ENCODE measurements at places on chromosomes 3 and 15.
A peak's percentile ranks its signal among the peaks of the same experiment; 100 is the strongest.

DNA sequence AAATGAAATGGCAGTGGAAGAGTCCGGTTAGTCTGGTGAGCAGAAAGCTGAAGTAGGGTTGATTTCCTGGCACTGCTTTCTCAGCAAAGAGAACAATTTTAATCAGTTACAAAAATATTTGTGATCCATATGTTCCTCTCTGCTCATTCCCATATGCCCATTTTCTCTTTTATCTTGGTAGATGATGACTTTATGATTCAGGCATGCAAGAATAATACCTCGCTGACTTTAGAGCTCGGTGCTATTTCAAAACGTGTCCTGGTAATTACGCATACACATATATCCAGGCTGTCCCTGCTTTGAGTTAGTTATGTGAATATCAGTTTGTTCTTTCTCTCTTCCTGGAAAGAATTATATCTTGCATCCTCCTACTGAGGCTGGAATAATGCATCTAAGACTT lies 38.5 kb downstream of the ARPP21 start:
- no peak for DNase-seq

DNA sequence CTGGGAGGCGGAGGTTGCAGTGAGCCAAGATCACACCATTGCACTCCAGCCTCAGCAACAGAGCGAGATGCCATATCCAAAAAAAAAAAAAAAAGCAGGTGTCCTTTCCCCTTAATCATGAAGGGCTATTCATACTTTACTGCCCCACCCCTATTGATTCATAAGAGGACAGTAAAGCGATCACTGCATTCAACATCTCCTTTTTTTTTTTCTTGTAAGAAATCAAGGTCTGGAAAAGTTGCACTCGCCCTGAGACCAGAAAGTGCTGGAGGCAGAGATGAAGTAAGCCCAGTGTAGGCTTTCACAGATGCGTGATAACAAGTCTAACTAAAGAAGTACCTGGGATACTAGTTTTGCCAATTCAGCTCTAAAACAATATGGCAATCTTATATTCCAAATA lies 24.2 kb downstream of the B3GNT5 start:
- DNase-seq = no peak

- no peak for DNase-seq
These were observed 15.9 kb downstream of the COMMD2 start for GRCh38 chr3:149736175-149736952.

DNA sequence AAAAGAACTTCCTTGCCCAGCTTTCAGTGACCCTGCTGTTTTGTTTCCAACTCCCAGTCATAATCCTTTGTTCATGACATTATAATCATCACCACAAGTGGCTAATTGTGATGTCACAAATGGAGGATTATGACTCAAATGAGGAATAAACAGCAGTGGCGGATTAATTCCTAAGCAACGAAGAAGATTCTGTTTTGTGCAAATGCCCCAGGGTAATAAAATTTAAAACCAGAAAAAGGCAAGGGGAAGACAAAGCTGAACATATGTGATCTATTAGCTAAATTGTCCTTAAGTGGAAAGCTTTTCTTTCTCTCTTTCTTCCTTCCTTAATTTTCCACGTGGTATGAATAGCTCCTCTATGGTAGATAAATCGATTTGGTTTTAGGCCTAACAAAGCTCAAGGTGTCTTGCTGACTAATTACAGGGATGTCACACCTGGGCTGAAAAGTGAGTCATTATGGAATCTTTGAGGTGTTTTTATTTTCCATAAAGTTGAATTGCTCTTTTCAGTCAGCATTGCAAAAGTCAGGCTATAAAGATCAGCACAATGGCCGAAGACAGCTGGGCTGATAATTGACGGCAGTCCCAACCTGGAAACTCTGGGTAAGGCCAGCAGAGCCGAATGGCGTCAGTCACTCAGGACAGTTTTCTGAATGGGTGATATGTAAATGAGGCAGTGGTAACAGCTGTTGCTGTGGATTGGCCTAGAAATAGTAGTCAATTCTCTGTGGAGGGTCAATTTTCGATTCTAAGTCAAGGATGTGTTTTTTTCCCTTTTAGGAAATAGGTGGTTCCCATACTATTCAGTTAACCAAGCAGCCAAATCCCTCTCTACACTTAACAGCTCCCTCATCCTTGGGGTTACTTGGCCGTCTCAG lies 121.5 kb downstream of the PTPRG start:
- no peak for DNase-seq

DNA sequence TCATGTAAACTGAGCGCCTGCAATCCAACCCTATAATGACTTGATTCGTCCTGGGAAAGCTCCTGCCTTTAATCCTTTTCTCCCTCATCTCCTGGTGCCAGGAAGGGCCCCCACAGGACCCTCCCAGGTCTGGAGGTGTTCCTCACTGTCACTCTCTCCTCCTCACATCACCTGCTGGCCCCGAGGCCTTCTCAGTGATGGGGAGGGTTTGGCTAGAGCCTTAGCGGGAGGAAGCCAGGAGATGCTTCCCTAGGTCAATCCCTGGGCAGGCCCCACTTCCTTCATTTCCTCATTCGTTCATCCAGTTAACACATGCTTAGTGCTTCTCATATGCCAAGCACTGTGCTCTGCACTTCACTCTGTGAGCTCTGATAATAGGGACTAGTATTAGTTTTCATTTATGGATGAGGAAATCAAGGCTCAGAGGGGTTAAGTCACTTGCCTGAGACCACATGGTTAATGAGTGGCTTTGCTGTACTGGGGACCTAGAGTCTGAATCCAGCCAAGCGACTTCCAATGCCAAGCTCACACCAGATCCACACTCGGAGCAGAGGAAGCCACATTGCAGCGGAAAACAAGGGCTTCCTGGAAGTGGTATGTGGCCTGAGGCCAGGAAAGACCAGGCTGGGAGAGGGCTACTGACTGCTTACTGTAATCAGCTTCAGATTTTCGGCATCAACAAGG lies 50.3 kb upstream of the CHRNB4 start:
- no peak for DNase-seq

GRCh38 chr15:78461171-78461888 lies 23.3 kb downstream of the IREB2 start:
- no peak for DNase-seq

GRCh38 chr3:49469037-49469935 lies 781 bp upstream of the DAG1 start:
- DNase-seq = no peak

DNA sequence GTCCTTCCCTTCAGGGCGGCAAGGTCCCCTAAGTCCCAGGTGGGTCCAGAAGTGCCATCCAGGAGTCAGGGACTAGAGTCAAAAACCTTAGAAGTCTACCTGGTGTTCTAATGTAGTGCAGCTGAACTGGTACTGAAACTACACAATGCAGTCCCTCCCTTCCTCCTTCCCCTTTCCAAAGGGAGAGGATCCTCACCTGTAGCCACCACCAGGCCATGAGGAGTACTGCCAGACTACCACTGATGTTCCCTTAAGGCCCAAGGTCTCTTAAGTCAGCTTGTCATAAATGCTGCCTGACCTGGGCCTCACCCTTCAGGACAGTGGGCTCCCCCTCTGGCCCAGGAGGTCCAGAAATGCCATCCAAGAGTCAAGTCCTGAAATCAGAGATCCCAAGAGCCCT lies 98.9 kb downstream of the ULK4 start:
- no peak for DNase-seq

- DNase-seq = no peak
These were observed 998.6 kb upstream of the CFAP20DC start for GRCh38 chr3:60048447-60048848.

- DNase-seq = no peak
These were observed 208.8 kb upstream of the CTDSPL start for GRCh38 chr3:37652851-37653250.

GRCh38 chr3:102299125-102299877 lies 135.5 kb upstream of the ZPLD1 start:
- no peak for DNase-seq

GRCh38 chr3:14884665-14885064 lies 62.7 kb upstream of the NR2C2 start:
- no peak for DNase-seq

GRCh38 chr3:69932501-69932900 lies 67.0 kb upstream of the SAMMSON start:
- no peak for DNase-seq

- peak; percentile 69 for DNase-seq
These were observed 116.6 kb upstream of the IQSEC1 start for GRCh38 chr3:13189639-13190377.

DNA sequence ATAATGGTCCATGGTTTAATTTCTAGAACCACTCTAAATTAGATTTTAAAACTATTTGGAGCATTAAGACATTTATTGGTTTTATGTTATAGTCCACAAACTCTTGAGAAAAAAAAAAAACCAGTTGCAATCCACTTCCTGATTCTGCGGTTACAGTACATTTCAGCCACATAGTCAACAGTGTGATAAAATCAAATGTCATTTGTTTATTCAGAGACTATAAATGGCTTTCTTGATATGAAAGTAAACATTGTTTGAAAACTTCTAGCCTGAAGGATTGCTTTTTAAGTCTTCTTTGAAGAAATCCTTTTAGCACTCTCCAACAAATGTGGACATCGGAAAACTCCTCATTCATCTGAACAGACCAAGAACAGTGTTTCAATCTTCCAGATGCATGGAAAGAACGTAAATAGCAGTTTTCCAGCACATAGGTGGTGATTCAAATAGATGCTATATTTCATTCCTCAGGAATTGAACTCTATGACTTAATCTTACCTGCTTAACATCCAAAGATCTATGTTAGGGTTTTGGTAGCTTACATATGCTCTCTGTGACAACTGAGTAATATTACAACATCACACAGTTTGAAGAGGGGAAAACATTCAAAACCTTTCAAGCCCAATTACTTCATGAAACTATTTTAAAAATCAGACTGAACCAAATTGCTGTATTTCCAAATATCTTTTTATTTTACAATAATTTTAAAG lies 87.8 kb upstream of the UBE2E2 start:
- no peak for DNase-seq

DNA sequence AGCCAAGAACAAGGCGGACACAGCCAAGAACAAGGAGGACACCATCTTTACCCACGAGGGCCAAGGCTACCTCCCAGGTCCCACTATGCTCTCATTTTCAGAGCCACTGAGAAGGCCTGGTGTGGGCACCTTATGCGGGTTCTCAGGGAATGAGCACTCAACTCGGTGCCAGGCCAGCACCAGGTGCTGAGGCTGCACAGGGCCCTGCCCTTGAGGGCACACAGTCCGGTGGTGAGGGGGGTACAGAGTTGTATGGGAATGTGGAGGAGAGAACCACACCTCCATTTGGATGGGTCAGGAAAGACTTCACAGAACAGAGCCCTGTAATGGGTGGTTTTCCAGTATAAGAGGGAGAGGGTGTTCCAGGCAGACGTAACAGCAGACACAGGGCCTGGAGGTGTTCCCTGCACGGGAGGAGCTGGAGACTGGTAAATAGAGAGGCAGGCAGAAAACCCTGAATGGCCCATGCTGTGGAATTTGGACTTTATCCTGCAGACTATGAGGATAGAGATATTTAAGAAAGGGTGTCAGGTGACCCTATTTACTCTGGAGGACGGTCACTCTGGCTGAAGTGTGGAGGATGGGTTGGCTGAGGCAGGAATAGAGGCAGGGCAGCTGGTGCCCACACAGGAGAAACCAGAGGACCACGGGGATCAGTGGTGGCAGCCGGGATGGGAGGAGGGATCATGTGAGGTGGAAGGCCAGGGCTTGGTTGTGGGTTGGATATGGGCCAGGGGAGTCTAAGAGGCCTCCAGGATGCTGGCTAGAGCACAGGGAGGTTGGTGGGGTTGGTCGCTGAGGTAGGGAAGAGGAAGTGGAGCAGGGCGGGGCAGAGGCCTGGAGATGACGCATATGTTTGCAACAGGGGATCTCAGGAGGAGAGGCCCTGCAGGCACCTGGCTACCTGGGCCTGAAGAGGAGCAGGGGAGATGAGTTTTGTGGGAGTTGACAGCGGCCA lies 34.6 kb downstream of the CRABP1 start:
- DNase-seq = no peak

DNA sequence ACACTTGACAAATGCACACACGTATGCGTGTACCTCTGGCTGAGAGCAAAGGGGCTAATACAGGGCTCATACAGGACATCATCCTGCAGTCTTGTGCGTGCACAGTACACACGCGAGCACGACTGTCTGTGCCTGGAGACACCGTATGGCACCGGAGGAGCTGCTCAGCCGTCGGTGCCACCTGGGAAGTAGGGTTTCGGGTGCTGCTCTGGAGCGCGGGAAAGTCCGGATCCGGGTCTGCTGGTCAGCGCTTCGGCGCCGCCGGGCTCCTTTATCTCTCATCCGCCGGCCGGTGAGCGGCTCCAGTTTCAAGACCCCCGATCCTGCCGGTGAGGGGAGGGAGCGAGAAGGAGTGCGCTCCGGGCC lies 9.3 kb downstream of the FOXL2 start:
- DNase-seq = no peak

- DNase-seq = no peak
These were observed 5.8 kb upstream of the DIS3L start for GRCh38 chr15:66287461-66288057.

DNA sequence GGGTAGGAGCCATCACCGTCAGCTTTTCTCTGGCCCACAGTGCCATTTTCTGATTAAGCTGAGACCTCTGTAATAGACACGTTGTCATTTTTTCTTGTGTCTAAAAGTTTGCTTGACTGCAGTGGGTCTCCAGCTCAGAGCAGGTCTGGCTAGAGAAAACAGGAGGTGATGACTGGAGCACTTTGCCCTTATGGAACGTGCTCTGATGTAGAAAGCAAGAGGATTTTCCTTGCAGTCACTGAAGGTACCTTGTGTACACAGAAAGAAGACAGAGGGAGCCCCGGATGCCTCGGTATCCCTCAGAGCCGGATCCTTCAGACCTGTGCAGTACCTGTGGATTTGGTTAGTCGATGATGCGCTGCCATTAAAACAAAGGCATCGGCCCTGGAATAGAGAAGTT lies 76.2 kb downstream of the IGF1R start:
- DNase-seq = no peak

DNA sequence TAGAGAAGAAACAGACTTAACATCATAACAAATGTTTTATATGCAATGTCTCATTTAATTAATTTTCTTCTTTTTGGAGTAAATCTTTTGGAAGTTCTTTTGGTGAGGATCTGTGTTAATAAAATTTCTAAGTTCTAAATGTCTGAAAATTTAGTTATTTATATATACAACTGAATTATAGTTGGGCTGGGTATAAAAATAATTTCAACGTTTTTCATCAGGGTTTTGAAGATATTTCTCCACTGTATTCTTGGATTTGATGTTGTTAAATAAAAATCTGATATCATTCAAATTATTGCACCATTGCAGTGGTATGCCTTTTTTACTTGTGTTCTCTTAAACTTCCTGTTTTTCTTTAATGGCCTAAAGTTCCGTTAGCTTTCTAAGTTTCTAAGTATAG lies 26.9 kb upstream of the SOX14 start:
- DNase-seq = no peak

- DNase-seq = no peak
These were observed 11.3 kb upstream of the C3orf52 start for GRCh38 chr3:112074616-112075497.

- no peak for DNase-seq
These were observed 12.4 kb downstream of the RIOX2 start for GRCh38 chr3:97959872-97960271.

Data from KG1 (cell line).